ENCODE measurements at places on chromosomes 1 and 21. TPM values are rescaled to one million over a fixed set of nuclear protein-coding genes. Genes with fewer than 3 reads are reported as not detected.

Gene CD5L
- total RNA-seq: not detected

Gene SYTL1
- total RNA-seq: 1.3 TPM

Gene DIO1
- not detected for total RNA-seq

Gene AMY1A
- total RNA-seq: not detected

Gene ALPL
- 11.7 TPM for total RNA-seq

DNA sequence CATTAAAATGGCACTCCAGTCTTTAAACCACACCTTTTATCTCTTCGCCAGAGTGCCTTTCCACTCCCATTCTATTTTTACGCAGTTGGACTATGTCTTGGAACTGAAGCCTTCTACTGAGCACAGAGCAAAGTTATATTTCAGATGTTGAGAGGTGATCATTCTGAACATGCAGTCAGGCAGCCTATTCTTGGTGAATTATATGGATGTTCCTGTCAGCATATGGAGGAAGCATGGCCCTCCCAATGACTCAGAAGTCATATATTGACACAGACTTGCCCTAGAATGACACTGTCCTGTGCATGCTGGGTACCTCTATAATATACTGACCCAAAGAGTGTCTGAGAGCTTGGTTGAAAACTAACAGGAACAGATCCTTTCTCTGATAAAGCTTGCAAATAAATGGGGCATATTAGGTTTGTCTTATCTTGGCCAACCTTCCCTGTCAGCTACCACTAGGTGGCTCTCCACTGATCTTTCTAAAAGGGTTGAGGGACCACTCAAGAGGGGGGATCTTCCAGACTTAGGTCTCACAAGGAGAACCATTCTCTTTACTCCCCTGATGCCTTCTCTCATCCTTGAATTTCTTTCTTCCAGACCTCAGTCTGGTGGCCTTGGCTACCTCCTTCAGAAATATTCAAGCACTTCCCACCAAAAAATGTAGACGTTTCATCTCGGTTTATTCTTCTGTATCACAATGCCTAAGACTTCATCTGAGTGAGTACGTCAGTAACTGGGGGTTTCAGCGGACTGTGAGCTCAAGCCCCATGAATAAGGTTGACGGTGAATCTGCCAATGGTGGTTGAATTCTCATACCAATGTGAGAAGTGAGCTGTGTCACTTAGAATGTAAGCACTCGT is 11.8 kb upstream of the ALG14 start:
- peaks cover 8% of the 10 kb centered on the region for H3K4me1 ChIP-seq
- no peaks in the 10 kb centered on the region for H3K27me3 ChIP-seq
- no peaks in the 10 kb centered on the region for H3K36me3 ChIP-seq

DNA sequence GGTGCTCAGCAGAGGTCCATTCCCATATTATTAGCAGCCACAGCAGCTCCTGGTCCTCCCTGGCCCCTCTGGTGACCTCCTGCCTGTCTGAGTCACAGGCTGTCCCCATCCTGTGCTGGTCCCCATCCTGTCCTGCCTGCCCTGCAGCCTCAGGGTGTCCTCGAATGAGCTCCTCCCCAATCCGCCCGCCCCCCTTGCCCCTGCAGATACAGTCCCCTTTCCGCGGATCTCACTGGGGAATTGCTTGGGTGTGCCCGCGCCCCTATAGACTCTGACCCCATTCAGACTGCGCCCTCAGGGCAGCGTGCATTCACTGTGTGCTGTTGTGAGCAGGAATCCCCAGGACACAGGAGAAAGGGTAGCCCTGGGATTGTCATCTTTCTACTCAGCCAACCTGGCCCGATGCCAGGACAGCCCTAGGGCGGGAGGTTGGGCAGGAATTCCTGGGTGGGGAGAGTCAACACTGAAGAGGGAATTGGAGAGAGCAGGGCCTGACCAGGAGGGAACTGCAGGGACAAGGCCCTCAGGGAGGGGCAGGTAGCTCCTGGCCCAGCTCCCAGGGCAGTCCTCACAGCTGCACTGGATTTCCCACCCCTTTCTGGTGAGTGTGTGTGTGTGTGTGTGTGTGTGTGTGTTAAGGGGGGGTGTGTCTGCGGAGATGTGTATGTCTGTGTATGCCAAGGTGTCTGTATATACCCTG is 1.1 kb upstream of the GUCA2A start:
- no peak for DNase-seq
- H3K27me3 ChIP-seq: peaks cover 10% of the 10 kb centered on the region

DNA sequence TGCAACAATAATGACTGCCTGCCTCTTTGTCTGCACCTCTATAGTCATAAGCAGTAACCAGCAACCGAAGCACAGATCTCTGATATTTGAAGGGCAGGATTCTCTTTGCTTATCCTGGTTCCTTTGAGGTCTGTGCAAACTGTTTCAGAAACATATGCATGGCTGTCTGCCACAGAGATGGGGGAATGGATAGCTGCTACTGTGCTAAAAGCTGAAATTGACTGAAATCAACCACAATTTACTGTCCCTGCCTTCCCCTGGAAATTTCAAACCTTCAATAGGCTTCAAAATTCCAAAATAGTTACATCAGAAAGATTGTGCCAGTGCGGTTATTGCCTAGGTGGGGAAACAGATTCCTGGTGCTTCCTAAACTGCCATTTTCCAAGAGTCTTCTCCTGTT is 136.8 kb upstream of the GORAB start:
- no peak for DNase-seq
- no peaks in the 10 kb centered on the region for H3K27me3 ChIP-seq
- no peak overlapping the region for H3K4me3 ChIP-seq
- H3K27ac ChIP-seq: no peak overlapping the region

DNA sequence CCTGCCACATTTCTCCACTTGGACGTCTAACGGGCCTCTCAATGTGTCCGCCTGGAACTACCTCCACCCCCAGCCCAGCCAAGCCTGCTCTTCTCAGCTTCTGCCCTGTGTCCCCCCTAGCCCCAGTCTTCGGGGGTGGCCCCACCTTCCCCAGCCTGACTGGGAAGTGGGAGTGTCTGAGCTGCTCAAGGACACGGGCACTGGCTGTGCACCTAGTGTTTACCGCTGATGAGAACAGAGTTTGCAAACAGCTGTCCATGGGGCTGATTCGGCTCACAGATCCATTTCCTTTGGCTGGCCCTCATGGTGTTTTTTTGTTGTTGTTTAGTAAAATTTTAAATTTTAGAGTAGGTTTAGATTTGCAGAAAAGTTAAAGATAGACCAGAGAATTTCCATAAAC is 121.1 kb downstream of the PTPRU start:
- H3K27ac ChIP-seq: no peak overlapping the region
- H3K4me1 ChIP-seq: peaks cover 11% of the 10 kb centered on the region
- H3K4me3 ChIP-seq: no peak overlapping the region
- peaks cover 5% of the 10 kb centered on the region for H3K36me3 ChIP-seq

DNA sequence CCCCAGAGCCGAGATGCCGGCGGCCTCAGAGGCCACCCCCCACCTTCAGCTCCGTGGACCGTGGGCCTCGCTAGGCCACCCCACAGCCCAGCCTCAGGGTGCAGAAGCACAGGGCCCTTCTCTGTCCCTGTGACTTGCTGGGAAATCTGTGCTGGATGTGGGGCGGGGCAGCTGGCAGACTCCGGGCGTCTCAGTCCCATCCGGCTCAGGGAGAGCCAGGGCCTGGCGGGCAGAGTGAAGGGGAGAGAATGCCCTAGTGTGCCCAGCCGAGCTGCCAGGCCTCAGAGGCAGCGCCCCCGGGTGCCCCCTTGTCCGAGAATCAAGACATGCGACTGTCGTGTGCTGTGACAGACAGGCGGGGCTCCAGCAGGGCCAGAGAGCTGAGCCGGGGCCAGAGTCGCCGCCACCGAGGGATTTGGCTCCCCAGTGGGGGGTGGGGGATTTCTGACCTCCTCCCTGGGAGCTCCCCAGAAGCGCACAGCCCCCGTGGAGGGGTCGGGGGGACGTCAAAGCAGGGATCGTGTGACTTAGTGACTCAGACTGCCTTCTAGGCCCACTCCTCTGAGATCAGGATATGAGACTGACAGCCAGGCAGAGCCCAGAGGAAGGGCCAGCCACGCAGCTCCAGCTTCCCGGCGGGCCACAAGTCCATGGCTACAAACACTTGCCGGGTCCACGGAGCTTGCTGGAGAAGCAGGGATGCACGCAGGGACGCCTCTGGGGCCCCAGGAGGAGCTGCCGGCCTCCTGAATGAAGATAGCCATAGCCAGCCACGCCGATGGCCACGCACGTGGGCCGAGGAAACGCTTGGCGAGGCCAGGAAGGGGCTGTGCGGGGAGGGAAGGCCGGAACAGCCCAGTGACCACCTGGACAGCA is 11.9 kb downstream of the COL6A1 start:
- H3K27ac ChIP-seq: no peak overlapping the region
- no peaks in the 10 kb centered on the region for H3K36me3 ChIP-seq
- peak; percentile 3 for DNase-seq
- H3K27me3 ChIP-seq: no peaks in the 10 kb centered on the region
- H3K4me3 ChIP-seq: no peak overlapping the region

- H3K4me1 ChIP-seq: peaks cover 2% of the 10 kb centered on the region
- H3K27ac ChIP-seq: no peak overlapping the region
- H3K27me3 ChIP-seq: peaks cover 4% of the 10 kb centered on the region
- H3K4me3 ChIP-seq: no peak overlapping the region
- DNase-seq: no peak
These were observed 25.0 kb downstream of the DLGAP3 start for GRCh38 chr1:34904236-34905097.

DNA sequence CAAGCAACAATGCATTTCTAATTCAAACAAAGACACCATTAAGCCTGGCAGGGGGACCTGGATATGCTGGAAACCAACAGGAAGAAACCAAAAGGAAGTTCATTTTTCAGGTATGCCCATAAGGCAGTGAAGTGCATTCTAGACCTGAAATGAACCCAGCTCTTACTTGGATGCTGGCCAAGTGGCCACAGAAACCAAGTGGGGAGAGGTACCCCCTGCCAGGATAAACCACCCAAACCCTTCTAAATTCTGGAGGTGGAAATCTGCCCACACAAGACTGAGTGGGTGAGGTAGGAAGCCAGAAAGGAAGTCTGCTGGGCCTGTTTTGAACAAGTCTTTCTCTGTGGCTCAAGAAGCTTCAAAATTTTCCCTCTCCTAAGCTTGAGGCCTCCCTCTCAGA is 2.6 kb downstream of the CD5L start:
- no peak overlapping the region for H3K27ac ChIP-seq
- no peaks in the 10 kb centered on the region for H3K36me3 ChIP-seq
- no peak overlapping the region for H3K4me3 ChIP-seq
- H3K27me3 ChIP-seq: no peaks in the 10 kb centered on the region

DNA sequence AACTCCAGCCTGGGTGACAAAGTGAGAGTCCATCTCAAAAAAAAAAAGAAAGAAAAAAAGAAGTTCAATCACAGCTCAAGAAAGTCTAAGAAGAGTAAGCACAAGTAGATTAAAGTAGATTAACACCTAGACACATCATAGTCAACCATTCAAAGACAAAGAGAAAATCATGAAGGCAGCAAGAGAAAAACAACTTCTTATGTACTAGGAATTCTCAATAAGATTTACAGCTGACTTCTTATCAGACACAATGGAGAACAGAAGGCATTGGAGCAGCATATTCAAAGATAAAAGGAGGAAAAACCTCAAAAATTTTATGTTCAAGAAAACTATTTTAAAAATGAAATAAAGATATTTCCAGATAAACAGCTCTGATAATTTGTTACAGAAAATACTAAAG is 147.3 kb downstream of the LBR start:
- H3K36me3 ChIP-seq: no peaks in the 10 kb centered on the region
- no peak overlapping the region for H3K4me3 ChIP-seq

- H3K4me3 ChIP-seq: no peak overlapping the region
- H3K36me3 ChIP-seq: no peaks in the 10 kb centered on the region
- peaks cover 5% of the 10 kb centered on the region for H3K27me3 ChIP-seq
- no peak for DNase-seq
These were observed 33.5 kb downstream of the GPA33 start for GRCh38 chr1:167056529-167057231.

DNA sequence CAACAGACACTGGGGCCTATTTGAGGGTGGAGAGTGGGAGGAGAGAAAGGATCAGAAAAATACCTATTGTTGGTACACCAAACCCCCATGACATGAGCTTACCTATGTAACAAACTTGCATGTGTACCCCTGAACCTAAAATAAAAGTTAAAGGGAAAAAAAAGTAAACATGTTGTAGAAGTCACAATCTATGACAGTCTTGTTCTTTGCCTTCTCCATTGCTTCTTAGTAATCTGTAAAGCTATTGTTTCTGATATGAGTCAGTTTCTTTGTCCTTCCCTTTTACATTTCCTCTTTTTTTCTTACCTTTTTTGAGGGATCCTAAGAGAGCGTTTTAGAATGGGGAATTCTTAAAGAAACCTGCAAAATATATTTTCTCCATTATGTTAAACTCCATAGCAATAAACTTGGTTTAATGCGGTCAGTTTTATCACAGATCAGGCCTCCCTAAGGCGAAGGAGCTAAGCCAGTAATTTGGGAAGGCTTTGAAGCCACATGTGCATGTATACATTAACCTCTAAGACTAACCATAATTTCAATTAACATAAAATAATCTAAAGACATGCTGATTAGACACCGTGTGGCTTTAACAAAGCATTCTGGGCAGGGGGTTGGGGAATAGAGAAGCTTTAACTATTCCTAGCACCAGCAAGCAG is 77.8 kb upstream of the C1orf105 start:
- H3K36me3 ChIP-seq: peaks cover 8% of the 10 kb centered on the region
- H3K4me3 ChIP-seq: no peak overlapping the region
- peaks cover 18% of the 10 kb centered on the region for H3K4me1 ChIP-seq
- H3K27ac ChIP-seq: no peak overlapping the region

DNA sequence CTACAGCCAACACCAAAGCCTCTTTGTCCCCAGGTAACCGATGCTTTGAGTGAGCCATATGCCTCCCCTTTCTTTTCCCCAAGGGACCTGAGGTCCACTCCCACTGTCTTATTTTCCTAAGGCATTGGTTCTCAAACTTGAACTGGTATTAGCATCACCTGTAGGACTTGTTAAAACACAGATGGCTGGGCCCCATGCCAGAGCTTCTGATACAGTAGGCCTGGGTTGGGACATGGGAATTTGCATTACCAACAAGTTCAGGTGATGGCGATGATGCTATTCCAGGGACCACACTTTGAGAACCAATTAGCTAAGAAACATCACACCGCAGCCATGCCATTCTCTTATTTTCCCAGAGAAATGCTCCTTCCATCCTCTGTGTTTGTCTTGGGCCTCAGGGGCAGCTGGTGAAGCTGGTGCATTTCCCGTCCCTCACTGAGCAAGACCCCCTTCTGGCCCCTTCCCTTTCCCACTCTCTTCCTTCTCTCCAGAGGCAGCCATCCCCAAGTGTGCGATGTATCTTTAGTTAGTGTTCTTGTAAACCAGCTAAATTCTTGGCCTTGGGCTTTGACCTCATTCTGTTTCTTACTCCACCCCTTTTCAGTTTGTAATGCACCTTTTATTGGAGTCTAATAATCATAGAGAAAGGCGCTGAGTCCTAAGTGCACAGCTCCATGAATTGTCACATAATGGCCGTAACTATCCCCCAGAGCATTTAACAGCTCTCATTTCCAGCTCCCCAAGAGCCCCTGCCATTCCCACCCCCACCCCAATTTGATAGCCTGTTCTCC is 14.2 kb upstream of the TTC22 start:
- H3K4me1 ChIP-seq: peaks cover 9% of the 10 kb centered on the region
- no peak overlapping the region for H3K4me3 ChIP-seq
- no peaks in the 10 kb centered on the region for H3K36me3 ChIP-seq
- DNase-seq: no peak

- peaks cover 30% of the 10 kb centered on the region for H3K4me1 ChIP-seq
- no peak overlapping the region for H3K4me3 ChIP-seq
- H3K27me3 ChIP-seq: peaks cover 4% of the 10 kb centered on the region
- H3K36me3 ChIP-seq: peaks cover 55% of the 10 kb centered on the region
These were observed 26.3 kb downstream of the CLEC20A start for GRCh38 chr1:178470411-178470960.

- H3K4me1 ChIP-seq: no peaks in the 10 kb centered on the region
- H3K36me3 ChIP-seq: no peaks in the 10 kb centered on the region
- no peaks in the 10 kb centered on the region for H3K27me3 ChIP-seq
- H3K27ac ChIP-seq: no peak overlapping the region
- DNase-seq: no peak
These were observed 15.2 kb upstream of the FCRLA start for GRCh38 chr1:161691846-161692245.
